Stimulated activated naive CD8-positive, alpha-beta T cell treated with anti-CD3 and anti-CD28 coated beads, Interleukin-15, amount 100 ng/mL, for 72 hours (primary cell): ENCODE measurements at places on chromosomes 4 and X.
A peak's percentile ranks its signal among the peaks of the same experiment; 100 is the strongest.

GRCh38 chr4:142128529-142128928 lies 492.1 kb downstream of the IL15 start:
- DNase-seq: no peak

DNA sequence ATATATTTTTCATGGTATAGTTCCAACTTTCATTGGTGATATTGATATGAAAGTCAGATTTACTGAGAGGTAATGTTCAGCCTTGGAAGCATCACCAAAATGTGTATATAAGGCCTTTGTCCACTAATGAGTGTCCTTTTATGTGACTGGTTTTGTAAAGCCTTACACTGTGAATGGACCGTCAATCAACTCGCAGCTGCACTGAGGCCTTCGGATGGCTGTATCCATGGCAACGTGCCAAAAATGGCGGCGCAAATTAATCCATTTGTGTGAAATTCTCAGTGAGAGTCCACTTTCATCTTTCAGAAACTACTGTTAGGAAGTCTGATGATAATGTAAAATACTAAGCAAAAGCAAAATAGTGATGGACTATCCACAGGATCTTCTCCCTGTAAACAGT lies 131.7 kb downstream of the SPCS3 start:
- no peak for DNase-seq

DNA sequence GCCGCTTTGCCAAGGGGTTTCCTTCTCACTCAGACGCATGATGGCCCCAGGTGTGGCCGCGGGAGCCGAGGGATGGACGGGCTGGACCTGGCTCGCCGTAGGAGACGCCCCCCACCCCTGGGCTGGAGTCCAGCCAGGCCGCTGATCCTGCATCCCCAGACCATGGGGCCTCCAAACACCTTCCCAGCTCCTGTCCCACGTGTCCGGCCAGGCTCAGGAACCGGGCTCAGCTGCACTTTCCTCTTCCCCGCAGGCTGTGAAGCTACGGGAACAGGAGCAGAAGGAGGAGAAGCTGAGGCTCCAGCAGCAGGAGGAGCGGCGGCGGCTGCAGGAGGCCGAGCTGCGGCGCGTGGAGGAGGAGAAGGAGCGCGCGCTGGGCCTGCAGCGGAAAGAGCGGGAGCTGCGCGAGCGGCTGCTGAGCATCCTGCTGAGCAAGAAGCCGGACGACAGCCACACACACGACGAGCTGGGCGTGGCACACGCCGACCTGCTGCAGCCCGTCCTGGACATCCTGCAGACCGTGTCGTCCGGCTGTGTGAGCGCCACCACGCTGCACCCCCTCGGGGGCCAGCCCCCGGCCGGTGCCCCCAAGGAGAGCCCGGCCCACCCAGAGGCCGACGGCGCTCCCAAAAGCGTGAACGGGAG lies 9.1 kb downstream of the AKAP17A start:
- peak; percentile 9 for DNase-seq

DNA sequence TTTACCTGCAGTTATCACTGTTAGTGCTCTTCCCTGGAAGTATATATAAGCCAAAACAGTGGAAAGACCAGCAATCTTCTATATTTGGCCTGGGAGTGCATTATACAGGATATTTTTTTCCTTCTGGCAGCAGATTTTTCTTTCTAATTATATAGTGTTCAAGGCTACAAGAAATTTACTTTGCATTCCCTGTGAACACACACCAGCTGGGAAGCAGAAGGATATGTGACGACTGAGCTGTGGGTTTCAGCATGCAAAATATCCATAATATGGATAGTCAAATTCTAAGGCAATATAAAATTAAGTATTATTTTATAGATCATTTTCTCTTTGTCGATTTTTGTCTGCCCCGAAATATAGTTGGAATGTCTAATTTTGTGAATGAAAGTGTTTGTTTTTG lies 31.2 kb downstream of the GUCY1B1 start:
- DNase-seq: no peak

- DNase-seq: no peak
These were observed 2.7 kb downstream of the GSX2 start for GRCh38 chr4:54102531-54103106.

- no peak for DNase-seq
These were observed 790.9 kb downstream of the PDHA2 start for GRCh38 chr4:96630839-96631238.

DNA sequence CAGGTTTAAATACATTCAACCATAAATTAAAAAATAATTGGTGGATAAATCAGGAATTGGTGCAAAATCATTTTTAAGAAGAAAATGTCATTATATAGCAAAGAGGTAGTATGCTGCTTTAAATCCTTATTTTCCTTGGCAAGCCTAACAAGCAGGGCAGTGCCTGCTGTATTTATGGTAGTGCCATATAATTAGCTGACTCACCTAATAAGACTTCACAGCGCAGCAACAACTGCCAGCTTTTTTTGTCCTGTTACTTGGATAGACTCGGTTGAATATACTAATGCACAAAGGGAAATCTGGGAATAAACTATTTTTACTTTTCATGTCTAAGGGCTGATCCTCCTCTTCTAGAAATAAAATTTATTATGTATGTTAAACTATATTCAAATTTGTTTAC lies 99.1 kb downstream of the SNCA start:
- DNase-seq: no peak
